ENCODE measurements at places on chromosomes 2 and 18. TPM values are rescaled to one million over a fixed set of nuclear protein-coding genes. Genes with fewer than 3 reads are reported as not detected.

HOXD11 gene
- not detected for total RNA-seq

TMBIM1 gene
- 180 TPM for total RNA-seq

TDRD15 gene
- not detected for total RNA-seq

GULP1 gene
- 12.6 TPM for total RNA-seq

EVX2 gene
- total RNA-seq: 0.09 TPM

SETBP1 gene
- total RNA-seq: 3.5 TPM

PIGN gene
- total RNA-seq: 17.7 TPM

MC5R gene
- total RNA-seq: not detected

C1QL2 gene
- total RNA-seq: not detected

CTIF gene
- total RNA-seq: 79.6 TPM

CCDC141 gene
- total RNA-seq: not detected

MYOM1 gene
- 3.0 TPM for total RNA-seq

NAT8 gene
- total RNA-seq: not detected

SGO2 gene
- total RNA-seq: 4.7 TPM

SIX3 gene
- total RNA-seq: not detected

UPP2 gene
- total RNA-seq: not detected

SNORC gene
- total RNA-seq: 0.12 TPM

GKN1 gene
- not detected for total RNA-seq

ANO7 gene
- total RNA-seq: 0.70 TPM

PRKRA gene
- 35.9 TPM for total RNA-seq

CNGA3 gene
- not detected for total RNA-seq

C2orf92 gene
- total RNA-seq: not detected

OST4 gene
- 432 TPM for total RNA-seq

EMX1 gene
- not detected for total RNA-seq

ADGRF3 gene
- total RNA-seq: not detected

BOLL gene
- total RNA-seq: not detected

CHAC2 gene
- total RNA-seq: 2.7 TPM

TMEM200C gene
- not detected for total RNA-seq

KCNF1 gene
- not detected for total RNA-seq

MYO5B gene
- total RNA-seq: under 0.01 TPM

MAL gene
- not detected for total RNA-seq

AFF3 gene
- total RNA-seq: 0.58 TPM

ACADL gene
- total RNA-seq: not detected

NOSTRIN gene
- 0.43 TPM for total RNA-seq

DSG1 gene
- not detected for total RNA-seq

LMAN1 gene
- total RNA-seq: 116 TPM

LIMS4 gene
- total RNA-seq: 11.2 TPM

ZNF514 gene
- total RNA-seq: 6.8 TPM

HJURP gene
- total RNA-seq: 4.9 TPM

GLS gene
- 150 TPM for total RNA-seq

RIT2 gene
- total RNA-seq: not detected

SERPINB3 gene
- not detected for total RNA-seq

HTR2B gene
- 8.0 TPM for total RNA-seq

TET3 gene
- 2.2 TPM for total RNA-seq

All from pericardium fibroblast (primary cell).